ENCODE measurements at places on chromosomes 11 and 22.

DNA sequence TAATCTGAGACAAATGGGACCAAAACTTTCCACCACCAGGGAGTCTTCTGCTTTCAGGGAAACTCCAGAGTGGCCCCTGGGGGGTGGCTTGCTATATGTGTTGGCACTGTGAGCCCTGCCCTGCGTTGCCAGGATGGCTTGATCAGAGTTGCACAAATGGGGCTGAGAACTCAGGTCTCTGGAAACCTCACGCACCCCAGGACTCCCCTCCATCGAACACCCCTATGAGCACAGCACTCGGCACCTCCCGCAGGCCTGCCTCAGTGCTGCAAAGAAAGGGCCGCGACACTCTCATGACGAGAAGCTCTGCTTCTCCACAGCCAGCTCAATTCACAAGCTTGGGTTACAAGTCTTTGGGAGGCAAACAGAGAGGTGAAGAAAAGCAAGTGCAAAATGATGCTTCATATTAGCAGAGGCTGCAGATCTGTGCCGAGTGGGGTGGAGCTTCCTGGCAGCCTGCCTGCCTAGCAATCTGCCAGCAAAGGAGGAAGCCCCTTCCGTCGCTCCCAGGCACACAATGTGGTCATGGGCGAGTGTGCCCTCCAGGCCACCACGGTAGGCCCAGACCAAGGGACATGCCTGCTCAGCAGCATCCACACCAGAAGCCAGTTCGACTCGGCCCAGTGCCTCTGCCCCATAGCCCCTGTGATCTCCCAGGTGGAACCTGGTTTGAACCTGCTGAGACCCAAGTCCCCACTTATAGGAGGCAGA lies 55.7 kb downstream of the MYH9 start:
- DNase-seq: peak; percentile 67

DNA sequence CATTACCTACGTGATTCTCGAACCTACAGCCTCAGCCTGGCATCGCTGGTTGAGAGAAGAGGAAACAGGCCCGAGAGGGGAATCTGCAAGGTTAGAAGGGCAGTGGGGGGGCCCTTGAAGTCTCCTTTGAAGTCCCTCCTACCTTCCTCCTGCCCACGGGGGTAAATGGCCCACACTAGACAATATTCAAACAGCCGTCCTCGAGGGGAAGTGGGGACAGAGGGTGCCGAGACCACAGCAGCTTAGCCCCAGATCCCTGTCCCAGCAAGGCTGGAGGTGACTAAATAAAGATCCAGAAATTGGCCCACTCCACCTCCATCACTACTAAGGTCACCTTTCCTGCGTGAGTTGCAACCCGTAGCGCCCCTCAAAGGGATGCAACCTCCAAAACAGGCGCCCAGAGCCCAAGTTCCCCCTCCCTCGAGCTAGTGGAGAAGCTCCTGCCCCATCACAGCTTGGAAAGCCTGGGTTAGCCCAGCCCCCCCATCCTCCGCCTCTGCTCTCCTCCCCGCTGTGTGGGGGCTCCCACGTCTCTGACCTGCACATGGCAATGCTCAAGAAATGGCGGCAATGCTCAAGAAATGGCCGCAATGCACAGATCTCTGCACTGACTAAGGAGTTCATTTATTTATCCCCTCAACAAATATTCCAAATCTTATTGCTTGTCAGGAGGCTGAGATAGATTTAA lies 788 bp upstream of the RASL10A start:
- DNase-seq: no peak

GRCh38 chr22:22154040-22154439 lies 90.5 kb upstream of the VPREB1 start:
- DNase-seq: no peak

GRCh38 chr22:35219012-35219411 lies 38.3 kb upstream of the HMGXB4 start:
- no peak for DNase-seq

GRCh38 chr11:70059971-70060370 lies 18.1 kb upstream of the ANO1 start:
- DNase-seq: no peak

- DNase-seq: peak; percentile 72
Observed at GRCh38 chr22:22884010-22884887, 3.4 kb upstream of the IGLL5 start.

DNA sequence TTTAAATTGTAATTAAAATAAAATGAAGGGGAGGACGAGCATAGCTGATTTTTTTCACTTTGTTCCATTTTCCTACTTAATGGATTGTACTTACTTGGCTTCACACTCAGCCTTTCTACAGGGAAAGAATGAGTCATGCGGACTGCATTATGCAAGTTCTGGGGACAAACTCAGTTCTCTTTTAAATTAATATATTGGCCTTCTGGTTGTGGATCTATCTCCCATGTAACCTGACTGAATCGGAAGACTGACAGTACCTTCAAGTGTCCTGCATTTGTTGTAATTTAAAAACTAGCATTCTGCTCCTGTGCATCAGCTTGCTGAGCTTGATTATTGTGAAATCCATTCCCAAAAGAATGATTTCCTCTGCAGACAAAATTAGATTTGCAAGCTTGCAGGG lies 12.2 kb downstream of the OR8D1 start:
- DNase-seq: no peak

- DNase-seq: no peak
Observed at GRCh38 chr11:70628855-70629844, 230.8 kb downstream of the CTTN start.

GRCh38 chr11:45654231-45655011 lies 11.0 kb downstream of the CHST1 start:
- no peak for DNase-seq

GRCh38 chr11:57150454-57150917 lies 31.3 kb upstream of the LRRC55 start:
- no peak for DNase-seq

DNA sequence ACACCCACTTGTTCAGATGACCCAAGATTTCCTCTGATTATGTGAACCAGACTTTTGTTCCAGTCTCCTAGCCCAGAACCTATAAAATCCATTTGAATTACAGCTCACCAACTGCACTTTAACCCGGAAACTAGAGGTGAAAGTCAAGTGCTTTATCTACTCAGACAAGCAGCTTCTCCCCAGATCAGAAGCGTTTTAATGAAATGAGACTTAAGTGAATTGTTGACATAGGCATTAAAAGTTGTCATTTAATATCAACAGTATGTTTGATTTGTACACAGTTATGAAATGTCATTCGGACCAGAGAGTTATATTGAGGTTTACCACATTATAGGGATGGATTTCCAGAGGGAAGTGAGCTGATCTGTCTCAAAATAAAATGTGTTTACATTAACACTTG lies 52.0 kb downstream of the CADM1 start:
- no peak for DNase-seq

DNA sequence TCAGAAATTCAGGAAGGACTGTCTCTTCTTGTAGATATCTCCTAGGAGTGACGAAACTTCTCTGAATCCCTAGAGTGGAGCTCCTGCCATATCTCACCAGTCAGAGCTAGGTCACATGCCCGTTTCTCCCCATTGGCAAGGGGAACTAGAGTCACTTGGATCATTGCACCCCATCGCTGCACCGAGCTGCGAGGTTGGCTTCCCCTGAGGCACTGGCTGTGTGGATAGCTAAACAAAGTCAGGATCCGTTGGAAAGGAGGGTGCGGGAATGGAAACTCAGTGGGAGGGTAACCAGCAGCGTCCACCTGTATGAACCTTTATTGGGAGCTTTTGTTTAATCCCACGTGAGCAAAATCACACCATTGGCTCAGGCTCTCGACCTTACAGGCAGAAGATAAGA lies 283.8 kb downstream of the BRD1 start:
- DNase-seq: no peak

DNA sequence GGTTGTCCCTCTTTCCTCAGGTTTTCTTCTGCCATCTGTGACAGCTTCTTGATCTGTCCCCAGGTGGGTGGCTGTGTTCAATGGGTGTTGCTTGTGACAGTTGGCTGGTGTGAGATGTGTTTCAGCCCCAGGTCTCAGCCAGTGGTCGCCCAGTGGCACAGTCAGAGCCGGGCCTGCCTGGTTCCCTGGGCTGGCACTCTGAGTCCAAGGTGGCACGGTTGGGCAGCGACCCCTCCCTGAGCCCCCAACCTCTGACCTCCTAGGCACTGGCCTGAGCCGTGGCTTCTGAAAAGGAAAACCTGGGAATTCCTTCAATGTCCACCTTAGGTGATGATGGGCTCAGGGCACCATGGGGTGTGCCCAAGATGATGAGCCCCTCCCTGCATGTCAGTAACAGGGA lies 14.0 kb upstream of the PRODH start:
- no peak for DNase-seq

GRCh38 chr22:42700901-42701300 lies 19.8 kb downstream of the A4GALT start:
- no peak for DNase-seq

DNA sequence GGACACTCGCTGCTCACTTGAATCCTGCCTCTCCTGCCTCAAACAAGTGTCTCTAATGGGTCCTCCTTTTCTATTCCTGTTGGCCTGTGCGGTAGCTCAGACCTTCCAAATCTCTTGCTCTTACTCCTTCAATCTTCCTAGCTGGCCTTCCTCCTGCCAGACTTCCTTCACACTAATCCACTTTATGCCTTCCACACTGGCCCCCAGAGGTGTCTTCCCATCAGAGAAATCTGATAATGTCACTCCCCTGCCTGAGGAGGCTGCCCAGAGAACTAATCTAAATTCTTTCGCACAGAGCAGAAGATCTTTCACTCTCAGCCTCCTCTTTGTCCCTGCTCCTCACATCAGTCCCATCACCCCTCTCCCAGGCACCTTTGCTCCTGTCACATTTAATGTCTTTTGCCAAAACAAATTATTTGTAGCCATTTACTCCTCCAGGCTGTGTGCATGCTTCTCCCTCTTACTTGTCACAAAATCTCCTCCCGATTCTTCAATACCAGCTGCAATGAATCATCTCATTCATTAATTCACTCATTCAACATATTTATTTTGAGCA lies 175.7 kb downstream of the MAML2 start:
- DNase-seq: no peak

GRCh38 chr11:120805960-120806555 lies 217.8 kb upstream of the TBCEL start:
- no peak for DNase-seq

- DNase-seq: no peak
Observed at GRCh38 chr11:66231561-66231960, 36.9 kb upstream of the RAB1B start.

DNA sequence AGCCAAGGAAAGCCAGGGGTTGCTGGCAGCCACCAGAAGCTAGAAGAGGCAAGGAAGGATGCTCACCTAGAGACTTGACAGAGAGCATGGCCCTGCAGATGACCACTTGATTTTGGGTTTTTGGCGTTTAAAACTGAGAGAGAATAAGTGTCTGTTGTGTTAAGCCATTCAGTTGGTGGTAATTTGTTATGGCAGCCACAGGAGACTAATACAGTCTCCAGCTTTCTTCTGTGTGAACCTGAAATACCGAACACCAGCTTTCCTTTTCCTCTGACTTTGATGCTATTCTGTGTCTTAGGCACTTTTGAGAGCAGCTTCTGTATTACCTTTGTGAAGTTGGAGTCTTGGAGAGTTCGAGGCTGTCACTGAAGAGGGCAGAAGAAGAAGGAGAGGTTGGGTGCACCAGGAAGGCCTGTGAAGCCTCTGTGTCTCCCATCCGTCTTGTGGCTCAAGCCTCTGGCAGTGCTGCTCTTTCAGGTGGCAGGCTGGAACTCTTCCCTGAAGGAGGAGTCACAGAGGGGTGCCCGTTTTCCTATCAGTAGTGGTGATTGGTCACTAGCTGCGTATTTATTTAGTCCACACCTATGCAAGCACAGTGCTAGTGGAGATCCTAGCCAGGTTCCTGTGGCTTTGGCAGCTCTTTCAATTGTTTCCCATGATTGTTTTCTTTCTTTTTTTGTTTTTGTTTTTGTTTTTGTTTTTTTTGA lies 2.5 kb downstream of the TBC1D22A start:
- DNase-seq: no peak

GRCh38 chr11:70205049-70205725 lies 2.1 kb downstream of the FADD start:
- no peak for DNase-seq

- DNase-seq: no peak
Observed at GRCh38 chr11:1546077-1546535, 26.0 kb downstream of the DUSP8 start.

DNA sequence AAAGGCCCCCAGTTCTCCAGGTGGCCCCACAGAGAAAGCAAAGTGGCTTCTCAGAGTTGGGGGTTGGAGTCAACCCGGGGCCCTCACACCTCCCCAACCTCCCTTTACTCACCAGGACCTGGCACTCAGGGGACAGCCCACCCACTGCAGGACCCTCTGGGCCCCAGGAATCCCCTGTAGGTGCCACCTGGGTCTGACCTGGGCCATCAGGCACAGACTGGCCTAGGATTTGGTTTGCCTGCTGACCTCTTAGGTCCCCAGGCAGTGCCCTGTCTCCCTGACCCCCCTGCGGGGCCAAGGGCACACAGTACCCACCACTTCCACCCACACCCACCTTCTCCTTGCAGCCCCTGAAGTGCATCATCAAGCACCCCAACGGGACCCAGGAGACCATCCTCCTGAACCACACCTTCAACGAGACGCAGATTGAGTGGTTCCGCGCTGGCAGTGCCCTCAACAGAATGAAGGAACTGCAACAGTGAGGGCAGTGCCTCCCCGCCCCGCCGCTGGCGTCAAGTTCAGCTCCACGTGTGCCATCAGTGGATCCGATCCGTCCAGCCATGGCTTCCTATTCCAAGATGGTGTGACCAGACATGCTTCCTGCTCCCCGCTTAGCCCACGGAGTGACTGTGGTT lies 16.0 kb downstream of the POLR3H start:
- no peak for DNase-seq

- no peak for DNase-seq
Observed at GRCh38 chr11:97157221-97157740, 767.5 kb downstream of the JRKL start.

- no peak for DNase-seq
Observed at GRCh38 chr11:87399341-87399740, 361.6 kb downstream of the TMEM135 start.

GRCh38 chr11:83047515-83048225 lies 24.0 kb downstream of the RAB30 start:
- DNase-seq: no peak

GRCh38 chr22:39178206-39179111 lies 26.0 kb upstream of the CBX7 start:
- DNase-seq: no peak

GRCh38 chr11:7548659-7549274 lies 35.0 kb downstream of the PPFIBP2 start:
- DNase-seq: peak; percentile 15

DNA sequence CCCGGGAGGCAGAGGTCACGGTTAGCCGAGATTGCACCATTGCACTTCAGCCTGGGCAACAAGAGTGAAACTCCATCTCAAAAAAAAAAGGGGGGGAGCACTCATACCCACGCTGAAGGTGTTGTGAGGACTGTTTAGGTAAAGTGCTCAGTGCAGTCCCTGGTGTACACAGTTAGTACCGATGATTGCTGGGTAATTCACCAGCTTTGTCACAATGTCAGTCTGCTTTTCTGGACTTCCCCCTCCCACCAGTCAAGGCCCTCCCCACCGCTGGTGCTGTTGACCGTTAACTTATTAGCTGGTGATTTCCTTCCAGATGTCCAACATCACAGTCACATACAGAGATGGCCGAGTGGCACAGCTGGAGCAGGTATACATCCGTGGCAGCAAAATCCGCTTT lies 11.9 kb downstream of the SNRPD3 start:
- DNase-seq: no peak

All from activated T-cell treated with anti-CD3 and anti-CD28 coated beads, Interleukin-2, amount 50 U/mL, for 72 hours (primary cell).